Inflammatory macrophage treated with lipopolysaccharide for 1 hour (primary cell): ENCODE measurements at places on chromosomes 3 and 15.

DNA sequence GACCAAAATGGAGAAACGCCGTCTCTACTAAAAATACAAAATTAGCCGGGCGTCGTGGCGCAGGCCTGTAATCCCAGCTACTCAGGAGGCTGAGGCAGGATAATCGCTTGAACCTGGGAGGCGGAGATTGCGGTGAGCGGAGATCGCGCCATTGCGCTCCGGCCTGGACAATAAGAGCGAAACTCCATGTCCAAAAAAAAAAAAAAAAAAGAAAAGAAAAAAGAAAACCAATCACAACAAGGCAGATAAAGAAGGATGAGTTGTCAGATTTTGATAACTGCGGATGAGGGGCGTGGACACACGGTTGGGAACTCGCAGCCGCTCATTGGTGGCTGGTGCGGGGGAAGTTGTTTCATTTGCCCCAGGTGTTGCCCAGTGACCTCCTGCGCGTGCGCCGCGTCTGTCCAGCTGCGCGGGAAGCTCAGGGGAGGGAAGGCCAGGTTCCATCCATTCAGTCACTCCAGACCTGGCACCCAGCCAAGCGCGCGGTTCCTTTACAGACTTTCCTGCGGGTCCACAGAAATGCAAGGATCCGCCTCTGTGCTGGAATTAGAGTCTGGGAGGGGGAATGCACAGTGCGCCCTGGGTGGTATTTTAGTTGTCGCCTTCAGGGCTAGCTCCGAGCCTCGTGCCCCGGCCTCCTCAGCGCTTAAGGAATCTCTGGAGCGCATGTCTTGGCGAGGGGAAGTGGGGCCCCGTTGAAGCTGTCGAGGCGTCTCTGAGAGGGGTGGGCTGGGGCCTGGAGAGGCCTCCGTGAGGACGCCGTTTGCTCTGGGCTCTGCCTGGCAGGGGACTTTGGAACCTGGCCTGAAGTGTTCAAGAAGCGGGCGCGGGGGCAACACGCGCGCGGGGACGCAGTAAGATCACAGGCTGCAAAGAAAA lies 708 bp upstream of the GCHFR start:
- no peak for DNase-seq

DNA sequence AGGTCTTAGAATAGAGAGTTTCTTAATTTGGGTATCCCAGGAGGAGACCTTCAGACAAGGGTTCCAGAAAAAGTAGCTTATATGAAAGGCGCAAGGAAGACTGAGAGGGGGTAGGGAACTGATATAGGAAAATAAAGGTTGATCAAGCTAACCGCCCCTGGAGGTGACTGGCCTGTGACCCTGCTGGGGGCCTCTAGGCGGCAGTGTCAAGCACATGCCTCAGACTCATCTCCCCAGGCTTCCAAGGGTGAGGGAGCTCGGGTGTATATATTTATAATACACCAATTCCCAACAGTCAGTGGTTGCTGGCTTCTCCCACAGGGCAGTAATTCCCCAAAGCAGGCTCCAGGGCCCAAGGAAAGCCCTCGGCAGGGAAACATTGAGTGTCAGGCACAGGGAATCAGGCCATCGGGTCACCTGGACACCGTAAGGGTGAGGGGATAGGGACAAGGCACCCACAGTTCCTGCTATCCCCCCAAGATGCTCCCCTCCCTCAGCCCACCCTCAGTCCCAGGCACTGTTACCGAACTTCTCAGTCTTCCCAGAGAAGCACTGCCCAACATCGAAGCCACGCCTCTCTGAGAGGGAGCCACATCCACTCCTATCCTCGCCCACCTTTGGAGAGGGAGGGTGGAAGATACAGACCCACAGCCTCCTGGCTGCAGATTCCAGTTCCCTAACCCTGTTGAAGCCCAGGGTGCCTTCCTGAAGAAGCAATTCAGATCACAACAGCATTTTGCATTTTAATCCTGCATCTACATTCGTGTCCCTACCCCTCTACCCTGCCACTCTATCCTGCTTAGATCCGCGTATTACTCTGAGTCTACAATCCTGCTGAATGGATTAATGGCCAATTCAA lies 19.5 kb upstream of the CAV3 start:
- no peak for DNase-seq

- DNase-seq, result no peak
Observed at GRCh38 chr15:71380345-71380744, 265.1 kb downstream of the THSD4 start.

- no peak for DNase-seq
Observed at GRCh38 chr3:37189109-37189508, 14.7 kb upstream of the LRRFIP2 start.

GRCh38 chr15:59825901-59826300 lies 136.8 kb upstream of the BNIP2 start:
- no peak for DNase-seq

- no peak for DNase-seq
Observed at GRCh38 chr15:61032600-61033286, 196.4 kb downstream of the RORA start.

DNA sequence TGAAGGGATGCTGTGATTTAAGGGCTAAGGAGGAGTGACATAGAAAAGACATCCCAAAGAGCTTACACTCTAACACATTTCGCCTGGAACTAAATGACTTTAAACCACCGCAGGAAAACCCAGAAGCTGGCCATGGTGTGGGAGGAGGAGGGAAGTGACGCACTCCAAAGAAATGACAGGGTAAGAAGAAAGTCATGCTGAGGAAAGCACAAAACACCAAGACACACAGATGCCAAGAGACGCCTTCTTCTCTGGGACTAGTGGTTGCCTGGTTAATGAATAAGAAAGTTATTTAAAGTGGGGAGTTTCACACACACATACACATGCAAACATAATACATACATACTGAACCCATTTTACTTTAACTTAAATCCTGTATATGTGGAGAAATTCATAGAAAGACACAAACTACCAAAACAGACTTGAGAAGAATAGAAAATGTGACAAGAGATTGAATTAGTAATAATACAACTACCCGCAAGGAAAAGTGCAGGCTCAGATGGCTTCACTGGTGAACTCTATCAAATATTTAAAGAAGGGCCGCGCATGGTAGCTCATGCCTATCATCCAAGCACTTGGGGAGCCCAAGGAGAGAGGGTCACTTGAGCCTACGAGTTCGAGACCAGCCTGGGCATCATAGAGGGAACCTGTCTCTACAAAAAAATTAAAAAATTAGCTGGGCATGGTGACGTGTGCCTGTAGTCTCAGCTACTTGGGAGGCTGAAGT lies 125.5 kb downstream of the NSMCE3 start:
- DNase-seq, result no peak

- no peak for DNase-seq
Observed at GRCh38 chr3:194129581-194130133, 6.3 kb upstream of the HES1 start.

DNA sequence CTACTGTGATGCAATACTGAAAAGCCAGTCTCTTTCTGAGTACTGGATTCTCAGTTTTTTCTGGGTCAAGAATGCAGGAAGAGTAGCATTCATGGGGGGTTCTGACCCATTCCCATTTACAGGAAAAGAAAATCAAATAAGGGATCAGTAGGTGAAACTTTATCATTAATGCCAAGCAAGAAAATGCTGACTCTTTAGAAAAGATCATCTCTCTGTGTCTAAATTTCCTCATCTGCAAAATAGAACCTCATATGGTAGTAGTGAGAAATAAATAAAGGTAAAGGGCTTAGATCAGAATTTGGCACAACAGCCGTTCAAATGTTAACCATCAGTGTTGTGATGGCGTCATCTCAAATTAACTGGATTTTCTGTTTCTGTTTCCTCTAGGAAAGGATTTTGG lies 807.6 kb upstream of the LMCD1 start:
- DNase-seq, result no peak

- no peak for DNase-seq
Observed at GRCh38 chr15:61724251-61724939, 335.9 kb downstream of the VPS13C start.

GRCh38 chr3:112539825-112540650 lies 21.7 kb downstream of the ATG3 start:
- peak; percentile 32 for DNase-seq

- no peak for DNase-seq
Observed at GRCh38 chr3:170903123-170903522, 5.3 kb downstream of the EIF5A2 start.

- DNase-seq, result no peak
Observed at GRCh38 chr15:88497109-88497765, 29.7 kb downstream of the MRPS11 start.

DNA sequence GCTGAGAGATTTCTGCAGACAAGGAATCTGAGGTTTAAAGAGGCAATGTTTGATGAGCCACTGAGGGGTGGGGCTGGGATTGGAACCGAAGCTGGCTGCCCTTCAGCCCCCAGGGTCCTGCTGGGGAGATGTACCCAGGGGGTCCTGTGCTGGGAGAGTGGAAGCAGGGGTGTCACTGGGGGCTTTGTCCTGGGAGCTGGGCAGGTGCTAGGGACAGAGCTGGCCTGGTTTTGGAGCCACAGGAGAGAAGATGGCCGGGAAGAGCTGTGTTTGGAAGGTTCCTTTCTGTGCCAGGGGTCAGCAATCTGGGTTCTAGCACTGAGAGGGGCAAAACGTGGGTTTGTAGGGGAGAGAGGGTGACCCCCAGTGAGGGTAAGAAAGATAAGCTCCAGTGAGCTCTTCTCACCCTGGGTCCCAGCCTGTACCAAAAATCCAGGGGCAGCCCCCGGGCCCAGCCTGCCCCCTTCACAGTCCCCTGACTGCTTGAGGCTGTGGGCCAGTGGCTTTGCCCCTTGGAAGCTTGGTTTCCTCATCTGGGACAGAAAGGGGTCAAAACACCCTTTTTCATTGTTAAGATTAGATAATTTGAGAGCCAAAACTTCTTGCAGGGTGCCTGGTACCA lies 69.6 kb downstream of the SMAD3 start:
- no peak for DNase-seq

DNA sequence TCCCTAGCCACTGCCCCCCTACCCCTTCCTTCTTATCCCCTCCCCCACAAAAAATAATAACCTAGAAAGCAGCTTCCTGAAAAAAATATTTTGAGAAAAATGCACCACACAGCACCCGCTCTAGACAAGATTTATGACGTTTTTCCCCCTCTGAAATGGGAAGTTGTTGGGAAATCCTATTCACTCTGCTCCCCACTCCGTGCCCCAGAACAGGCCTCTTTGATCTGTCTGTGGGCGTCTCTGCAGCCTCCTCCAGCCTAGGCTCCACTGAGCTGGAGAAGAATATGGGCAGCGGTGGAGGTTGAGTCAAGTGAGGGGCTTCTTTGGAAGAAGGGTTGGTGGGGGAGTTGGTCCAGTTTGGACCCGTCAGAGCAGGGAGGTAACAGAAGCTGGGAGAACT lies 28.5 kb upstream of the POLG start:
- DNase-seq, result peak; percentile 62

- no peak for DNase-seq
Observed at GRCh38 chr15:28020644-28021043, 78.5 kb downstream of the OCA2 start.

DNA sequence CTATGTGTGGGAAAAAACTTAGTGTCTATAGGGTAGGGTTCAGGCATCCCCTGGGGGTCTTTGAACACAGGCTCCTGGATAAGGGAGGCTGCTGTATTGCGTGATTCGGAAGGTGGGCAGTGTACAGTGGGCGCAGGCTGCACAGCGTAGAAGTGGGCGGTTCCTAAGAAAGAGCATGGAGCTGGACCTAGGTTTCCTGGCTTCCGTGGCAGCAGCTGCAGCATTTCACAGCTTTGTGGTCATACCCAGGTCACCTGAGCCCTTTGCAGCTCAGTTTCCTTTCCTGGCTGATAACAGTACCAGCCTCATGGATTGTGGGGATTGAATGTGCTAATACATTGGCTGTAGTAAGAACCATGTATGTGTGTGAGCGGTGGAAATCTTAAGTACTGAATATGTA lies 22.2 kb downstream of the CFAP100 start:
- no peak for DNase-seq

GRCh38 chr3:83011481-83011880 lies 1250.0 kb upstream of the GBE1 start:
- no peak for DNase-seq

DNA sequence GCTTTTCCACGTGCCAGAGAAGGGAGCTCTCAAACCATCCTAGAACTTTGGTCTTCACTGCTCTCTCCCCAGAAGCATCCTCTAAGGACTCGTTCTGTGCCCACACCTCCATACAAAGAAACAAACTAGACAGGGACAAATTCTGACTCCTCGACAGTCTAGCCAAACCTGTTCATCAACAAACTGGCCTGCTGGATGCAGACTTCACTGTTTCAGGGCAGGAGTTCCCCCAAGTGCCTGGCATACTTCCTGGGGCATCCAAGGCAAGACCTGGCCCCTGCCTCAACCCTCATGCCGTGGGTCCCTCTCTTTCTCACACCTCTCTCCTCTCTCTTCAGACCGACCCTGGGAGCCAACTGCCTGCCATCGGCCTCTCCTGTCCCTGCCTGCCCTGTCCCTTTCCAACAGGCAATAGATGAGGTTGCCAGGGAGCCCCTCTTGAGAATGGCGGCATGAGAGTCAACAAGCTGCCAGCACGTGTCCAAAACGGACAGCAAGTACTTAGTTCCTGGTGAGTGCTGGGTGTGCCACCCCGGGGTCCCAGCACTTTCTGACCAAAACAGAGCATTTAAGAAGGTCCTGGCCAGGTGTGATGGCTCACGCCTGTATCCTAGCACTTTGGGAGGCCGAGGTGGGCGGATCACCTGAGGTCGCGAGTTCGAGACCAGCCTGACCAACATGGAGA lies 79.1 kb upstream of the HES1 start:
- no peak for DNase-seq

GRCh38 chr3:14283092-14283812 lies 104.6 kb downstream of the LSM3 start:
- no peak for DNase-seq

GRCh38 chr15:88949734-88950400 lies 36.7 kb upstream of the MFGE8 start:
- no peak for DNase-seq

DNA sequence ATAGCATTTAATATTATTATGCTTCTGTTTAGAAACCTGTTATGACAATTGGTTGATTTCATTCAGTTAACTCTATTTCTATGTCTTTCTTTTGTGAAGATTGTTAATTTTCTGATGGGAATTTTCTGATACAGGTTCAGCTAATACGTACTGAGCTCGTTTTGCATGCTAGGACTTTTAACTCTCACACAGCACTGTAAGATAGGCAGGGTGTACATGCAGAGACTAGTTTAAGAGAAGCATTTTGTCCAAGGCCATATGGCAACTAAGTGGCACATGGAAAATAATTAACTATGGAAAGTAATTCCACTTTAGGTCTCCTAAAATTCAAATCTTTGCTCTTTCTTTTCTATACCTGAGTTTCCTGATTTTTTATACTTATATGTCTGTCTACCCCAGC lies 81.9 kb downstream of the IL1RAP start:
- DNase-seq, result no peak
